Stimulated activated CD8-positive, alpha-beta memory T cell treated with anti-CD3 and anti-CD28 coated beads, Interleukin-7, amount 100 ng/mL, for 4 hours (primary cell): ENCODE measurements at places on chromosomes 13 and 19.

- no peak for DNase-seq
Observed at GRCh38 chr13:30864433-30865122, 41.5 kb upstream of the MEDAG start.

GRCh38 chr13:50511877-50512341 lies 331.6 kb downstream of the DLEU7 start:
- no peak for DNase-seq

GRCh38 chr13:52738719-52739467 lies 727 bp downstream of the CNMD start:
- no peak for DNase-seq

DNA sequence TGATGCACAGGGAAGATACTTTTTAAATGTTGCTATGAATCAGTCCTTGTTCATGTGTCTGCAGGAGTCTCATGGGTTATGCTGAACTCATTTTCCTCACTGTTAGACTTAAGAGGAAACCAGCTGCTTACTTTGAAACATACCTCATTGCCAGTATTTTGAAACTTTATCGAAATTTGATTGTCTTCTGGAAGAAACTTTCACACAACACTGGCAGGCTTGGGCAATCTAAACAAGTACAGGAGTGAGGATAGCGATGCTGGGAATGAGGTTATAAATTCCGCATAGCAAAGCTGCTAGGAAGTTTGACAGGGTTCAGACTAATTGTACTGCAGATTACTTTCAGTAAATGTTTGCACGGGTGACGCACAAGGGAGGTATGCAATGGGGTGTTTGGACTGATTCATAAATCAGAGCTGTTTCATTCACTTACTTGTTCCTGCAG lies 245.7 kb downstream of the DNAJC15 start:
- no peak for DNase-seq

- DNase-seq, result no peak
Observed at GRCh38 chr19:34260771-34261173, 6.4 kb downstream of the GARRE1 start.

- DNase-seq, result no peak
Observed at GRCh38 chr13:51902776-51903175, 41.0 kb downstream of the CCDC70 start.

- no peak for DNase-seq
Observed at GRCh38 chr13:113557013-113557412, 27.5 kb upstream of the TFDP1 start.

DNA sequence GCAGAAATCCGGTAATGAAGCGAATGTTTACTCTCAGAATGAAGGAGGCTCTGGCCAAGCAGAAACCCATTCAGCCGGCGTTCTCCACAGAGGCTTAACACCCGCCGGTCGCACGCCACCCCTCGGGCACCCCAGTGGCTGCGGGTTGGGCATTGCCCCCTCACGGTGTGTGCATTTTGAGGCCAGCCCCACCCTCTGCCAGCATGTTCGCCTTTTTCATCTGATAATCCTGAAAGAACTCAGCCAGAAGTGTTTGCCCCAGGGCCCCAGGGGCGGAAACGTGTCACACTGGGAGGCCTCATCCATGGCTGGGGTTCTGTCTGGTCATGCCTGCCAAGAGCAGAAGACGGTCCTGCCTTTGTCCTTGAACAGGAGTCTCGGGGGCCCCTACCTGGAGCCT lies 34.2 kb downstream of the COMP start:
- no peak for DNase-seq

DNA sequence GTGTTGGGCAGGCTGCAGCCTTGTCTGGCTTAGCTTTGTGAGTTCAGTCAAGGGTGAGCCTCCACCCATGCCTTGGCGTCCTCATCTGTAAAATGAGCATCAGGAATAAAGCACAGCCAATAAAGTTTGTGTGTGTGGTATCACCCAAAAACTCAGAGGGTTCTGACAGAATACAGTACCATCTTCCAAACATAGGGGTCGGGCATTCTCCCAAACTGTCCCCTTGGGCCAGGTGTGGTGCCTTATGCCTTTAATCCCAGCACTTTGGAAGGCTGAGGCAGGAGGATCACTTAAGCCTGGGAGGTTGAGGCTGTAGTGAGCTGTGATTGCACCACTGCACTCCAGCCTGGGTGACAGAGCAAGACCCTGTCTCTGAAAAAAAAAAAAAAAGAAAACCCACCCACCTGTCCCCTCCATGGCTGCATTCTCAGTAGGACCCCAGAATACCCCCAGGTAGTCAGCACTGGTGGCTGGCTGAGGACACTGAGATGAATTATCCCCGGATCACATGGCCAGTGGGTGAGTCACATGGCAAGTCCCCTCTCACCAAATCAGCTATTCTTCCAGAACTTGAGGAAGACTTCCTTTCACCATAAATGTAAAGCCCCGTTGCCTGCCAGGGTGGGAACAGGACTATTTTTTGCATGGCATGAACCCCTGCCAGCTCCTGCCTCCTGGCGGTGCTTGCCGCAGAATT lies 18.6 kb downstream of the POP4 start:
- DNase-seq, result no peak

DNA sequence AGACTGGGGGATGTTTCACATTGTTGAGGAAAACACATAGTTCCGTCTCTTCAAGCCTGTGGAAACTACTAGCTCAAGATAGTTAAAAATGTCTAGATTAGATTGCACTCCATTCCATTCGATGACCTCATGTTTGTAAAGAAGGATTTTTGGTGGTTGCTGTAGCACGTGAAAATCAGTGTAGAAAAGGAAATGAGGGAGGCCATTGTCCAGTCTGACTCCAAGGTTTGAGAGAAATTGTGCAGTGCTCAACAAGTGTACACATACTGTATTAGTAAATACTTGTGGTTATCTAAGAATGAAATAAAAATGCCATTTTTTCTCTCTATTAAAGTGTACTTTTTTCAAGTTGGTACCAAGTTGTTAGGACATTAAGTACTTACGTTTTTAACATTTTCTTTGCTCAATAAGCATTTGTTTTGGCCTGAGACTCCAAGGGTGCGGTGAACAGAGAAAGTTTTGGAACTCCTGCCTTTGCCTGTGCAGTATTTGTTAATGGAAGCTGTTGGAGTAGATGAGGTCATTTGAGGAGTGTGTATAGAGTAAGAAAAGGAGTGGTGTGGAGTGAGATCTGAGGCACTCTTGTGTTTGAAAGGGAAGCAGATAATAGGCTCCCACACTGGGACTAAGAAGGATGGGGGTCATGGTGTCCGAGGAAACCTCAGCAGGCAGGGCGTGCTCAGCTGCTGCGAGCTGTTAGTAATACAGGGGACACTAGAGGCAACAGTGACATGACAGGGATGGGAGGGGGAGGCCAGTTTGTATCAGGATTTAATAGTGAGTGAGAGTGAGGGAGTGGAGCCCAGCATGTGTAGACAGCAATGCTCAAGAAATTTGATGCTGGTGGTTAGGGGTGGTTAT lies 4.4 kb downstream of the WASF3 start:
- no peak for DNase-seq

DNA sequence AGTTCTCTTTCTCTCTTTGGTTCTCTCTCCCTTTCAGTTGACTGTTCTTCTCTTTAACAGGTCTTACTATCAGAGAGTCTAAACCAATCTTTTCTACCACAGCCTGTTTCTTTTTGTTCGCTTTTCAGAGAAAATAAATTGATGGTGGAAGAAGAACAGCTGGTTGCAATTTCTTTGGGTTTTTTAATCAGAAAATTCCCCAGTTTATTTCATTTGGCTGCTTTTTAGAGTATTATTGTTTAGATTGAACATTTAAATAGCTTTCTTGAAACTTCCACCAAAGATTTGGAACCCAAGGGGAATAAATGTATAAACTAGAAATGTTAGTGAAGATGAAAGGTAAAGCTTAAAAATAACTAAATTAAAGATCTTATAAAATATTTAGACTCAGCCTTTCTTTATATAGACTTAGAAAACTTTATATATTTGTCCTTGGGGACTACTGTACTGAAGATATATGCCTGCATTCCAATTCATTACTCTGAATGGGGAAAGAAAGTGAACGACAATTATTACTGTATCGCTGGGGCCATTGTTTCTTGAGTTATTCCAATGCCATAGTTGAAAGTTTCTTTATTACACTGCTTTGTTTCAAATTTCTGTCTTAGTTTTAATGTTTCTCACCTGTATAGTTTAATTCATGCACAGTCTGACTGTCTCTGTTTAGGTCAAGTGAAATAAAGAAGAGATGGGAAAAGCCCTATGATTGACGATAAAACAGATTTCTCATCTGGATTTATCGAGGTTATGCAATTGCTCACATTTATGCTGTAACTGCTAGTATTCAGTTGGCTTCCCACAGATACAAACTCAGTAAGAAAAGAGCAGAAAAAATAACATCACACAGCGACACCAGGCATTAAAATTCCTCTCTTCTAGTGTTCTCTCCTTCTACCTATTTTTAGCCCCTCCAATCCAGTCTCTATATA lies 169.4 kb upstream of the CSNK1A1L start:
- DNase-seq, result no peak

DNA sequence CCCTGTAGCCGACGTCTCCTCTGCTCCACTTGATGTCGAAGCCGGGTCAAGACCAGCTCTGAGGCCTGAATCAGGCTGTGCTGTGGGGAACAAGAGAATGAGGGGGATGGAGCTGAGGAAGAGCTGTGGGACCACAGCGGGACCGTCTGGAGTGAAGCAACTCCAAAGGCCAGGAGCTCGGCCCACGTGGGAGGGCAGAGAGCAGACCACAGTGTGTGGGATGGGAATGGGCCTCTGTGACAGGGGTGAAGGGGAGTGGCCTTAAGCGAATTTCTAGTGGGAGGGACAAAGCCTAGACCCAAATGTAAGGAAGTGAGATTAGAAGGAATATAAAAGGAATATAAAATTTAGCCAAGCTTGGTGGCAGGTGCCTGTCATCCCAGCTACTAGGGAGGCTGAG lies 3.8 kb upstream of the SLC8A2 start:
- DNase-seq, result no peak

- DNase-seq, result no peak
Observed at GRCh38 chr13:45368571-45368970, 27.6 kb upstream of the TPT1 start.

GRCh38 chr13:57627663-57628062 lies 3.9 kb upstream of the PCDH17 start:
- DNase-seq, result no peak

DNA sequence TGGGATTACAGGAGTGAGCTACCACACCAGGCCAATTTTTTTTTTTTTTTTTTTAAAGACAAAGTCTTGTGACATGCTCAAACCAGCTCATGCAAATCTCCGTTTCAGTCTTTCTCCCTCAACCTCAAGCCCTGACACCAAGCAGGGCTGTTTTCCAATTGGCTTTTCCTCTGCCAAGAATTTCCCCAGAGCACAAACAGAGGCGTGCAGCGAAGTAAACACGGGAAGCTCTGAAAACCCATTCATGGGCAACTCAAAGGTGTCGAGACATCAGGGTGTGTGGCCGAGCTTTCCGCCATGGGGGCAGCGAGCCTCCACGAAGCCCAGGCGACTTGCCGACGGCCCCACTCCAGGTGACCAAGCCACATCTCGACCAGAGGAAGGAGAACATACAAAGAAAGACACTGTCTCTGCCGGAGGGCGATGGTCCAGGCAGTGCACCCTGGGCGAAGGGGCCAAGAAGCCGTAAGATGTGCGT lies 70.0 kb downstream of the INSR start:
- DNase-seq, result no peak

DNA sequence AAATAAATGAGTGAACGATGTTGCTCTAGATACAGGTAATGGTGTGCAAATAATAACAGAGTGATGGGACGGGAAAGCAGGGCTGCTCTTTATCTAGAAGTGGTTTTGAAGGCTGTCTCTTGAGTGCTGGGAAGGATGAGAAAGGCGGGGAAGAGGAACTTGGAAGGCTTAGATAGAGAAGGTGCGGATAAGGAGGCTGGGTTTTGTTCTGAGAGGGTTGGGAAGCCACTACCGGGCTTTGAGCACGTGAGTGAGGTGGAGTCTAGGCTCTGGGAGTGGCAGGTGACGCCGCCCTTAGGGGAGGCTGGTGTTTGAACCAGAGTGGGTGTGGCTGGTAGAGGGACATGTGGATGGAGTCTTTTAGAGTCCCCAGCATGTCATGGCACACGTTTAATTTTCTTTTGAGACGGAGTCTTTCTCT lies 811 bp downstream of the ARMC6 start:
- peak; percentile 56 for DNase-seq

- DNase-seq, result no peak
Observed at GRCh38 chr13:19618977-19619376, 14.5 kb upstream of the MPHOSPH8 start.

DNA sequence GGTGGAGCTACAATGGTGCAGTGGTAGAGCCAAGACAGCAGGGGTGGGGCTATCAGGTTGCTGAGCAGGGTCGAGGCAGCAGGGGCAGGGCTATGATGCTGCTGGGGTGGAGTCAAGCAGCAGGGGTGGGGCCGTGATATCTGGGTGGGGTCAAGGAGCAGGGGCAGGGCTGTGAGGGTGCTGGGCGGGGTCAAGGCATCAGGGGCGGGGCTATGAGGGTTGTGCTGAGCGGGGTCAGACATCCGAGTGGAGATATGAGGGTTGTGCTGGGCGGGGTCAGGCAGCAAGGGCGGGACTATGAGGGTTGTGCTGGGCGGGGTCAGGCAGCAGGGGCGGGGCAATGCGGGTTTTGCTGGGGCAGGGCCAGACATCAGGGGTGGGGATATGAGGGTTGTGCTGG lies 14.7 kb downstream of the HCN2 start:
- no peak for DNase-seq

- no peak for DNase-seq
Observed at GRCh38 chr13:106568299-106569003, 514 bp upstream of the ARGLU1 start.

DNA sequence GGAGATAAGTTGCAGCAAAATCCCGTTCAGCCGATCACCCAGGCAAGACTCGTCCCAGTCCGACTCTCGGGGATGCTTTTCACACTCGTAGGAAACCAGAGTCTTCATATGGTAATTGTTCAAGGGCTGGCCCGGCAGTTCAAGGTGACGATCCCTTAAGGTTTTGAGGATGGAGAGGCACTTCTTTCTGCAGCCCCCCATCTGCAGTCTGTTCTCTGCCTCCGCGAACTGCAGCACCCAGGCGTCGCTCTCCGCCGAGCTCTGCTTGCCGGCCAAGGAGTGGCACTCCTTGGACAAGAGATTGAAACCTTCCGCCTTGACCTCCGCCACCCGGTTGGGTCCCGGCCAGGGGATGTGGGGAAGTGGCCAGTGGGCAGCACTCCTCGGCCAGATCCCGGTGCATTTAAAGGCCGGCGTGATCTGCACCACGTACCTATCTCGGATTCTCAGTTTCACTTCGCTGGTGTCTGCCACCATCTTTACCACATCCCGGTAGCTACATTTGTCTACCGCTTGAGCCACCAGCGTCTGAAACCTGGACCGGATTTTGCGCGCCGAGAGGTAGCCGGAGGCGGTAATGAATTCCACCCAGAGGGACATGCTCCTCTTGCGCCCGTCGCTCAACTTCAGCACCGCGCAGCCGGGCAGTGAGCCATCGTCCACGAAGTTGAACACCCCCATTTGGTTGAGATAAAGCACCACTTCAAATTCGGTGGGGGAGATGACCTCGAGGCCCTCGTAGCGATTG lies 1.1 kb downstream of the MAB21L1 start:
- no peak for DNase-seq
